Pancreas (tissue), 10 donors: ENCODE measurements at places on chromosomes 6 and 20. TPM values are rescaled to one million over a fixed set of nuclear protein-coding genes. Genes with fewer than 3 reads are reported as not detected.

- no peak for DNase-seq
These were observed 48.0 kb downstream of the MAPK14 start for GRCh38 chr6:36075656-36076055.

EIF2S2 gene
- 20.7 TPM for total RNA-seq

DNA sequence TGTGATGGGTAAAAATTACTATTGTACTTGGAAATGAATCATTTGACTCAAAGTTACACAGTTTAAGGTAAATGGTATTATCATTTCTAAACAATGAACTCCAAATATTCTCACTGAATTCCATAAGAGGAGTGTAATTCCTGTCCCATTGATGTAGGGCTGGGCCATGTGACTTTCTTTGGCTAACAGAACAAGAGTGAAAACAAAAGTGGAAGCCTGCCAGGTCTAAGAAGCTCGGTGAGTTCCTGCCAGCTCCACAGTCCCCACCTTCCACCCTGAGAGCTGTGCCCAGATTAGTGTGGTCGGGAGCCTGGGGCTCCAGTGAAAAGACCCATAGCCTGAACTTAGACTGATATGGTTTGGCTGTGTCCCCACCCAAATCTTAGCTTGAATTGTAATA lies 24.6 kb downstream of the TBXT start:
- no peak for DNase-seq

HLA-DPB1 gene
- 32.3 TPM for total RNA-seq

DNA sequence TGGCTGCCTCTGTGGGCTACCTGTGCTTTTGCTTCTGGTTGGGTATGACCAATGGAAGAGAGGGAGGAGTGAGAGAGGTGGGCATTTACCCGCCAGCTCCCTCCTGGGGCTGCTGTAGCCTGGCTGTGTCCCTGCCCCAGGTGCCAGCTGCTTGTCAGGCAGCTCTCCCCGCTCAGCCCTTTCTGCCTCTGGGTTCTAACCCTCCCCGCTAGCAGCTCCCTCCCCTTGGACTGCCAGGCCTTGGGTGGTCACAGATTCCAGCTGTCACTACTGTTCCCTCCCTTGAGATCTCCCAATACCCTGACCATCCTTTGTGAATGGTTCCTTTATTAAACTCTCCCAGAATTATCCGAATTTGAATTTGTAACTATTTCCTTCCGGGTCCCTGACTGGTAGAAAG lies 95.5 kb upstream of the RNF24 start:
- DNase-seq: no peak

GRCh38 chr20:50199703-50200102 lies 9.1 kb downstream of the CEBPB start:
- no peak for DNase-seq

- DNase-seq: no peak
These were observed 88.6 kb downstream of the LINC00237 start for GRCh38 chr20:21017528-21018085.

DNA sequence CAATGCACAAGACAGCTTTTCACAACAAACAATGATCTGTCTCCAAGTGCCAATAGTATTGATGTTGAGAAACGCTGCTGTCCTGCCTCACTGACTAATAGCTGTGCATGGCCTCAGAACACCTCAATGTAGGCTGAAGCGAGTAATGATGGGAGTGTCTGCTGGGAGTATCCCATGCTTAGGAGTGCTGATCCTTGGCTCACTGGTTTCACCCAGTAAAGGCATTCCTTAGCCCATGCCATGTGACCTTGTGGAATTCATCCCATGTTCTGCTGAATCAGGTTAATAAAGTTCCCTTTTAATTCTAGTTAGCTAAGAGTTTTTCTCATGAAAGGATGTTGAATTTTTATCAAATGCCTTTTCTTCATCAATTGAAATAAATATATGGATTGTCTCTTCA lies 3.8 kb upstream of the WFDC12 start:
- DNase-seq: no peak

CAPN11 gene
- total RNA-seq: not detected

DNA sequence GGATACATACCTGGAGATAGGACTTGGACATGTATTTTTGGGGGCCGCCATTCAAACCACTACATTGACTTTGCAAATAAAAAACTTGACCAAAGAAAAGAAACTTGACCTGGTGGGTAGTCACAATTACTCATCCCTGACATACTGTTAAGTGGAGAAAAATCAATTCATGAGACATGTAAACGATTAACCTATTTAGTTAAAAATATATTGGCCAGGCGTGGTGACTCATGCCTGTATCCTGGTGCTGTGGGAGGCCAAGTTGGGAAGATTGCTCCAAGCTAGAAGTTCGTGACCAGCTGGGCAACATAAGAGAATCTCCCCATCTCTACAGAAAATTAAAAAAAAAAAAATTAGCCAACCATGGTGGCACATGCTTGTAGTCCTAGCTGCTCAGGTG lies 2.5 kb upstream of the SRSF12 start:
- DNase-seq: no peak

DNA sequence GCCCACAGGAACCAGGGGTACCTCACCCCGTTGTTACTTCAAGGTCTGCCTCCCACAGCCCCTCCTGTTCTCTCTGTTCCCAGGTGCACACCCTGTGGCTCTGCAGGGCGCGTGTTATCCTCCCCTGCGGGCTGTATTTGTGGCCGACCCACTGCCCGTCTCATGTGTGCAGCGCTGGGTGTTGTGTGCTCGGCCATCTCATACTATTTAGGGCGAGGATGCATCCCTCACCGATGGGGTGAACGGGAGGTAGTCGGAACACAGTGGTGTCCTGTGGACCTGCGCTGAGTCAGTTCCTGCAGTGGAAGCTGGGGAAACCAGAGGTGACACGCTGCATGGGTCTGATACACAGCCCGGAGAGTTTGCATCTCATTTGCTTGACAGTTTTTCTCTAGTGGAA lies 94.5 kb upstream of the SULF2 start:
- no peak for DNase-seq

GRCh38 chr6:128070406-128070805 lies 169.5 kb upstream of the THEMIS start:
- no peak for DNase-seq

METTL24 gene
- total RNA-seq: 2.0 TPM

GRCh38 chr6:134503585-134504281 lies 185.8 kb upstream of the SGK1 start:
- DNase-seq: no peak

SLC17A1 gene
- not detected for total RNA-seq

DNA sequence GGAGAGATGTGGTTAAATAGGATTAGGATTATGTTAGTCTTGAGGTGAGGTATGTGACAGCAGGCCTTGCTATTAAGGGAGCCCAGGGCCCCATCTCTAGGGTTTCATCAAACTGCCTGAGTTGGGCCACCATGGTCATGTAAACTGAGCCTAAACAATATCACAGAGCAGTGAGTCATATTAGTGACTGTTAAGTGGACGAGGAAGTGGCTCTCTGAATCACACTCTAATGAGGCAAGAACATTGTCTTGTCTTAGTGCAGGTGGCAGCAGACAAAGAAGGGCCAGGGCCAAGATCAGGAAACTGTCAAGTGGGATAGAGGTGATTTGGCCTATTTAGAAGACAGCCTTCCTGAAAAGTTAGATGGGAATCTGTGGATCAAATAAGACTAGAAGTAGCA lies 23.1 kb downstream of the ENPP3 start:
- DNase-seq: no peak

- no peak for DNase-seq
These were observed 293.3 kb downstream of the HACE1 start for GRCh38 chr6:104566411-104566810.

GHRH gene
- total RNA-seq: not detected

- DNase-seq: no peak
These were observed 47.4 kb downstream of the AIG1 start for GRCh38 chr6:143107911-143108761.

DNA sequence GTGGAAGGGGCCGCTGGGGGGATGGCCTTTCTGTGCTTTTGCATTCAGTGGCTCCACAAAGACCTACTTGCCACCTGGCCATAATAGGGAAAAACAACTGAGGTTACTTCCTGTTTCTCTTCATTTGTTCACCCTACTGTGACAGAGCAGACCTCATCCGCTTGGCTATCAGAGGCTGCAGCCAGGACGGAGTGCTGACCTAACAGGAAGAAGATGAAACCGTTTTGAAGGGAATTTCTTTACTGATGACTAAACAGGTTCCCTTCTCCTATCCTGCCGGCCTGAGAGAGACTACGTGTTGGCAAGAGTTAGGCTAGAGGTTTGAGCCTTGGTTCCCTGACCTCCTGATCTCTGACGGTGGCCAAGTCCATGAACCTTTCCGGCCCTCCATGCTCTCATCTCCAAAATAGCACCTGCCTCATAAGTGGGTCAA lies 21.3 kb downstream of the PRR18 start:
- no peak for DNase-seq

DNA sequence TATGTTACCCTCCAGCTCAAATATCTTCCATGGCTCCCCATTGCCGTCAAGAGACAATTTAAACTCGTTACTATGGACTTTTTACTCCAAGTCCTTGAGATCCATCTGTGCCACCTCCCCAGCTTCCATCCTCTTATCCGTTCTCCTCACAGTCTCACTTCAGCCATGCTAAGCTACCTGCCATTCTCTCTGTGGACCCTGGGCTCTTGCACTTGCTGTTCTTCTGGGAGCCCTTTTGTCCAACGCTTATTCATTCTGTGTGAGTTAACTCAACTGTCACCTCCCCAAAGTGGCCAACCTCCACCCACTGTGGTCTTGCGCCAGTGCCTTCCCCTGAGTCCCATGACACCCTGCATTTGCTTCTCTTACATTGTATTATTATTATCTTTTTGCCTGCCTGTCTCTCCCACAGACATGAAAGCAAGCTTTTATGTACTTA lies 132.4 kb downstream of the BCAS1 start:
- no peak for DNase-seq

PTGIS gene
- total RNA-seq: 11.9 TPM

DNA sequence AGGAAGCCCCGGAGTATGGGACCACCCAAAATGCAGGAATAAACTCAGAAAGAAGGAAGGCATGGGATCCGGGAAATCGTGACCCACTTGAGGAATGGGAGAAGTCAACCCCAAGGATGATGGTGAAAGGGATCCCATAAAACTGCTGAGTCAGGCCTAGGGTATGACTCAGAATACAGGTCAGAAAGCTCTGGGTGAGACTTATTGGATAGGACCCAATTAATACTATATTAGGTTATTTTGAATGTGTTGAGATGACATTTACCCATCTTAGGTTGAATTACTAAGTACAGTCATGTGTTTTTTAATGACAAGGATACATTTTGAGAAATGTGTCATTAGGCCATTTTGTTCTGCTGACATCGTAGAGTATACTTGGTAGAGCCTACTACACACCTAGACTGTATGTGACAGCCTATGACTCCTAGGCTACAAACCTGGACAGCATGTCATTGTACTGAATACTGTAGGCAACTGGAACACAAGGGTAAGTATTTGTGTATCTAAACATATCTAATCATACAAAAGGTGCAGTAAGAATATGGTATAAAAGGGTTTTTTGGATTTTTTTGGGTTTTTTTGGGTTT lies 17.1 kb upstream of the HIVEP1 start:
- no peak for DNase-seq
